CD4-positive, alpha-beta T cell treated with Interferon alpha-2 for 1 hour (primary cell): ENCODE measurements at places on chromosomes 3 and 15.
A peak's percentile ranks its signal among the peaks of the same experiment; 100 is the strongest.

- DNase-seq: peak; percentile 81
These were observed at the start of gene KLF15 for GRCh38 chr3:126357295-126358037. Gene KLF15 (minus strand): TSS chr3:126357408. CDS start chr3:126352922, 4,486 bp downstream.

DNA sequence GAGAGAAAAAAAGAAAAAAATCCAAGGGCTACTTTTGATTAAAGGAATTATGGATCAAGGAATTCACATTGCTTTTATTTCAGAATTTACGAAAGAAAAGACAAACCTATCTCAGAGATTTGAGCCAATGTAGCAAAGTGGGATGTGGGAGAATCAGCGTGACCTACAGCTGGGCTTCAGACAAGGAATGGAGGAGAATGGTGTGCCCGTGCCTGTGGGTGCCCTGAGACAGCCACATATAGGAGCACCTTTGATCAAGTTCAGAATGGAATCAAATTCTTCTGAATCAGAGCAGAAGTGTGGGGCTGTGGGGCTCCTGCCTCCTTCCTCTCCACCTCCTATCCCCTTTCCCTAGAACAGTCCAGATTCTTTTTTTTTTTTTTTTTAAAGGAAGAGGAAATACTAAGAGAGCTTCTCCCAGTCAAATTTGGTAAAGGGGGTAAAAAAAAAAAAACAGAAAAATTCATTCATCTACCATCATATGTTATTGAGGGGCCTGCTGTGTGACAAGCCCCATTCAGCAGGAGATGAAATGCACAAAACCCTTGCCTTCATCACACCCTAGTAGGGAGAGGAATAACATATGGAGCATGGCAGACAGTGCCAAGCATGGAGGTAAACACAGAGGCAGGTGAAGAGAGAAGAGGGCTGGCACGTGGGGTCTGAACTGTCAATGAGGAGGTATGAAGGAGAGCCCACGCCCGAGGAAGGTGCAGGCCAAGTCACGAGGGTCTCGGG is 25.0 kb upstream of the MUSTN1 start:
- no peak for DNase-seq

DNA sequence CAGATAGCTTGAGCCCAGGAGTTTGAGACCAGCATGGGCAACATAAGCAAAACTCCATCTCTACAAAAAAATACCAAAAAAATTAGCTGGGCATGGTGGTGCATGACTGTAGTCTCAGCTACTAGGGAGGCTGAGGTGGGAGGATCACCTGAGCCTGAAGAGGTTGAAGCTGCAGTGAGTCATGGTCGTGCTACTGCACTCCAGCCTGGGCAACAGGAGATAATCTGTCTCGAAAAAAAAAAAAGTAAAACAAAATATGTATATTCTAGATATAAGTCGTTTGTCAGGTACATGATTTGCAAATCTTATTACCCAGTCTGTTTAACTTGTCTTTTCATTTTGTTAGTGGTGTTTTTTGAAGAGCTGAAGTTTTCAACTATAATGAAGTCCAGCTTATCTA is 40.2 kb downstream of the ZNF860 start:
- DNase-seq: no peak

- DNase-seq: no peak
These were observed 22.5 kb upstream of the BNIP2 start for GRCh38 chr15:59711451-59712243.

- peak; percentile 35 for DNase-seq
These were observed 147.6 kb downstream of the KLF13 start for GRCh38 chr15:31474059-31474868.

DNA sequence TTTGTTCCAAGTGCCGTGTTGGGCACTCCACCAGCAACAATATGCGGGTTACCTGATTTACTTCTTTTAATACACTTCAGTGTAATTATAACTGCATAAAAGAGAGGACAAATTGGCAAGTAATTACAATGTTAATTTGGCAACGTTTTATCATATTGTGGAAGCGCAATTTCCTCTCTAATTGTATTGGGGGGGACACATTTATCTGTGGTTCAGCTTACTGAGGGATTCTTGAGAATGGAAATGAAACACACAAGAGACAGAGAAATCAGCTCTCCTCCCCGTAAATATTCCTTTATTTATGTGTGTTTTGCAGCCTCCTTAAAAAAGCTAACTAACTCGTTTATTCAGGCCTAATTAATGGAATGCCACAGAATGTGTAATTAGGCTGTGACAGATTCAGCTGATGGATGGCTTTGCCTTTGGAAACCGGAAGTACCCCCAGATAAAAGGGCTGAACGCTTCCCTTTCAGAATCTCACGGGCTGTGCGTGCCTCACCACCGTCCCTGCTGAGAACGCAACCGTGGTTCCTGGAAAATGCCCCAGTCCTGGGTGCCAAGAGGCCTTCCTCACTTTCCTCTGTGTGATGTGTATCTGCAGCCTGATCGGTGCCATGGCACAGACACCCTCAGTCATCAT is 247.1 kb upstream of the ST8SIA2 start:
- DNase-seq: no peak

DNA sequence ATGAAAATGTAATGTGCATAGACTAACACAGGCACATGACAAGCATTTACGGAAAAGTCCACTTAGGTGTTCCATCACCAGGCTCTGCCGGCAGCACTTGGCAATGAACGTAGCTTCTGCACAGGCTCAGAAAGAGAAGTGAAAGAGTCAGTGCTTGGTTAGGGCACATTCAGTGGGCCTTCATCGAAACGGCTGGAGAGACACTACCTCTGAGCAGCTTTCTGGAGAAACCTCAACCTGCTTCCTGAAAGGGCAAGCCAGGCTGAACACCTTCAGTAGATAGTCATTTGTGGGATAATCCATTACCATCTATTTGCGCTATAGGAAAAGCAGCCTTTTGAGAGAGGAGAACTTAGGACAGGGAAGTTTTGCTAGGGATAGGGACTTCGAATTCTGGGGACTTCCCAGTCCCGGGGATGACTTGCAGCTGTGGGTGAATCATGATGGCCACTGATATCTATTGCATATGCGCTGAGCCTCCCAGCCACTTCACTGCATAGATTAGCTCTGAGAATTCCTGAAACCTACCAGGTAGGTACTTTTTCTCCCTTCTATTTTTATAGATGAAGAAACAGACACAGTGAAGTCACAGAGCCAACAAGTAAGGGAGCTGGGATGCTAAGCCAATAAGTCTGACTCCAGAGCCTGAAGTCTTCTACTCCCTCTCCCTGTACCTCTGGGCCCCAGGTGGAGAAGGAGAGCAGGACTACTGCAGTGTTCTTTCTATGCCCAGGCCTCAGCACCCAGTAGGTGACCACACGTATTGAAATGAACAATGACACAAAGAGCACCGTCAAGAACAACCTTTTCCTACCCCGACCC is 4.2 kb upstream of the SH2D7 start:
- no peak for DNase-seq

- no peak for DNase-seq
These were observed 127.4 kb upstream of the MLF1 start for GRCh38 chr3:158443632-158444031.

DNA sequence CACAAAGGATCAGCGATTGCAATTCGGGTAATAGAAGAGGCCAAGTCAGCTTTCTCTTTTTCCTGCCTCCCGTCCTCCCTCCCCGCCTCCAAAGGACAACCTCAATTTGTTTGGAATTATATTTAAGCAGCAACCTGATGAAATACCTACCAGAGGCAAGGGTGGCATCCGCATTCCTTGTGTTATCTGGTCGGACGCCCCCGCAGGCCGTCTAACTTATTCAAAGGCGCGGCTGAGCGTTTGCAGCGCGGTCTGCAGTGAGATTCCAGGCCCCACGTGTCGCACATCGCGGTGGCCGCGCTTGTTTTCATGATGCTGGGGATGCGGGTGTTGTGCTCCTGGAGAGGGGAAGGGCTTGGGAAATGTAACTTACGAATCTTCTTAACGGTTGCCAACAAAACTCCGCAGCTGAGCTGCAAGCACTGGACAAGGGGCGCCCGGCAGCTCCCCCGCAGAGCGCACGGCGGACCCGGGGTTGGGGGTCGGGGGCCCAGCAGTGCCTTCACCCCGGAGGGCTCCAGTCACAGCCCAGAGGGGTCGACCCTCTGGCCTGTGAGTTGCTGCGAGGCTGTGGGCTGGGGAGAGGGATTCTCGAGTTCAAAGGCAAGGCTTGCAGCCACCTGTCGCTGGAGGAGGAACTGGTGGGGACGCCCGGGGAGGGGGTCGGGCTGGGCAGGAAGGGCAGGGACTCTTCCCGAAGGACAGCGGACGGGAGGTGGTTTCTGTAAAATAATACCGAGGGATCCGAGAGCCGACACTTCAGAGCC is 20.5 kb upstream of the RGMA start:
- no peak for DNase-seq

- DNase-seq: peak; percentile 80
These were observed 14.4 kb upstream of the MRPS22 start for GRCh38 chr3:139329364-139329850.

GRCh38 chr15:69459066-69459465 is 6.4 kb downstream of the RPLP1 start:
- DNase-seq: no peak

GRCh38 chr3:172246107-172246844 is 202.0 kb downstream of the GHSR start:
- no peak for DNase-seq

- DNase-seq: no peak
These were observed at the start of gene CLDN11 for GRCh38 chr3:170418422-170419398. Gene CLDN11 (plus strand): TSS chr3:170418868. CDS start chr3:170419067, 199 bp downstream.

- no peak for DNase-seq
These were observed 58.1 kb downstream of the CD200 start for GRCh38 chr3:112390783-112391641.

DNA sequence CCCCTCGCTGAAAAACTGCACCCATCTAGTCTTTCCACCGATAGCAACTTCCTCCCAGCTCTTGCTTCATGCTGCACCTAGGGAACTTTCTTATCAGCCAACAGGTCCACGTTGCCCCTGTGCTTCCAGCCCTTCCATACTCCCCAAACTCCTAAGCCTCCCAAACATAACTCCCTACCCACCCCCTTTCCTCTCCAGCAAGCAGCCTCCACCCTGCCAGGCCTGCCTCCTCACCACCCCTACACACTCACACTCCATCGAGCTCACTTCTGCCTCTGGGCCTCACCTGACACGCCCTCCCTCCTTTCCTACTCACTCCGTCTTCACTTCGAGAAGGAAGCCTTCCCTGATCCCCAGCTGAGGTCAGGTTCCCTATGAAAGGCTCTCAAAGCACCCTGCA is 8.1 kb downstream of the INSYN1 start:
- no peak for DNase-seq

GRCh38 chr3:195072916-195073564 is 197.9 kb downstream of the XXYLT1 start:
- DNase-seq: no peak

GRCh38 chr3:30747771-30748281 is 141.4 kb downstream of the TGFBR2 start:
- no peak for DNase-seq

GRCh38 chr15:95684693-95685115 is 645.8 kb upstream of the NR2F2 start:
- DNase-seq: no peak

- no peak for DNase-seq
These were observed 353.0 kb downstream of the MAGI1 start for GRCh38 chr3:65685621-65686235.

- no peak for DNase-seq
These were observed 608.1 kb downstream of the SQOR start for GRCh38 chr15:46242935-46243334.

- no peak for DNase-seq
These were observed 710.1 kb downstream of the SQOR start for GRCh38 chr15:46344915-46345314.

DNA sequence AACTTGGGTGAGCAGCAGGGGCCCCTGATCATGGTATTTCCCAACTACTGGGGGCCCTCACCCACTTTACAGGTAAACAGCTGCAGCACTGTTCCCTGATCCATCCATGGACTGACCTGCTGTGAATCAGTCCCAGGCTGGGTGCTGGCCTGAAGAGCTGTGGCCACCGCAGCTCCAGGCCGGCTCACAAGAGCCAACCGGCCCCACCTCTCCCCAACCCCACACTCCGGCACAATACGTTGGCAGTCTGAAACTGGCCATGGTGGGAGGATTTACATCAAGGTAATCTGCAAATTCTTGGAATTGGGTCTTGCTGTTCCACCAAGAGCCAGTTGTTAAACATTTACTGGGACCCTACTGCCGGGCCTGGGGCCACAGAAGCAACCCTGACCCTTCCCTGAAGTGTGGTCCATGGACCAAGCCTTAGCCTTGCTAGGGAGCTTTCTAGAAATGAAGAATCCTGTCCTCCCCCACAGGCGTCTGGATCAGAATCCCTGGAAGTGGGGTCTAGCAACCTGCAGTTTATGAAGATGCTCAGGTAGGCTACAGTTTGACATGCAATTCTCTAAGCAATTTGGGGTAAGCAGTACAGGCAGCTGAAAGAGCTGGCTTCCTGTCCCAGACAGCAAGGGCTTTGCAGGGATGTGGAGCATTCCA is 3.7 kb downstream of the SLC6A20 start:
- no peak for DNase-seq

GRCh38 chr3:27907929-27908328 is 185.8 kb upstream of the EOMES start:
- DNase-seq: no peak

DNA sequence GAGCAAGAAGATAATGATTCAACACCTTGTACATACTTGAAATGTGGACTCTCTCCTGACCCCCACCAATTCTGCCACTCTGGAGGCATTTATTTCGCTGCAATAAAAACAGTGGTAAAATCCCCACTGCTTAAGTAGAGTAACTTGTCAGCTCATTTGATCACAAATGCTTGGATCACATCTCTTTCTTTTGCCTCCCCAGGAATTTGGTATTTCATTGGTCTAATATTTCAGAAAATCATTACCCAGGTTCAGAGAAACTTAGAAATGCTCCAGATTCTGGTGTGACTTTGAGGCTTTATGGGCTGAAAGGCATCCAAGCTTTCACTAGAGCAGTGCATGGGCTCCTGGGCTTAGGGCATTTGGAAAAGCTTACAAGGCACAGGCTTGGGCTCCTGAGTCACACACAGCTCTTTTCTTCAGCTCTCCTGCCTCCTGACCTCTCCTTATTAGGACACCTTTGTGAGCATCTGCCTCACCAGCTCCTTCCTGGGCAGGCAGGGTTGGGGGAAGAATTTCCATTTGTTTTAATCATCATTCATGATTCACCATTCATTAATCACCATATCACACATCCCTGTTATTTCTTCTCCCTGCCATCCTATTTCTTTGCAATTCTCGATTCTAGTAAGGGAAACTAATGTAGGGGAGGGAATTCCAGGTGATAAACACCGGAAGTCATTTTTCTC is 22.5 kb downstream of the CDCP1 start:
- no peak for DNase-seq

DNA sequence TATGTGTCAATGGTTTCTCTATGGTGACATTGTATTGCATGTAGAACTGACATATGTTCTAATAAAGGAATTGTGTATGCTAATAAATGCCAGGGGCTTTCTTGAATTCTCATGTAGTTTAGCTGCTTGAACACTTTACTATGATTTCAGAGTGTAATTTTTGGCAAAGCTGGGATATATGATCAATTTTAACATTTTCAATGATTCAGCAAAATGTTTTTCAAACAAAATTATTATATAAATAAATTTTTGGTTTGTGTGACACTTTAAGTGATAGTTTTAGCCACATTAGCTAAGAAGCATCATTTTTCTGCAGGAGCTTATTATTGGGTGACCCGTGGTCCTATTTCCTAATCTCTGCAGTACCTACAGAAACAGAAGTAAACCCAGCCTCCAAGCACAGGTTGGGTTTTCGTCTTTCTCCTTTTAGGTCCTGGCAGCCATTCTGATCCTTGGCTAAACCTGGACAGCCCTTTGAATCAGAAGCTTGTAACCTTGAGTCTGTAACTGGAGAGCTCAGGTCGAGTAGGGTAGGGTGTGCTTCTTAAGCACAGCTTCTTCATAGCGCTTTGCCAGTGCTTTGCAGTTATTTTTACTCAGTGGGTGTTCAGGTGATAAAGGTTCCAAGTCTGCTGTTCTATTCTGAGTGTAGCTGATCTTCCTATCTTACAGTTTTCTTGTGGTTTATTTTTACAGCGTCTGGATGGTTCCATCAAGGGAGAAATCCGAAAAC is 74.2 kb downstream of the CHD2 start:
- no peak for DNase-seq
